ENCODE measurements at places on chromosomes 6 and 20.

GRCh38 chr6:106085692-106085983 lies 498 bp upstream of the PRDM1 start:
- DNase-seq: no peak

GRCh38 chr6:11491596-11492463 lies 45.7 kb upstream of the TMEM170B start:
- DNase-seq: no peak

DNA sequence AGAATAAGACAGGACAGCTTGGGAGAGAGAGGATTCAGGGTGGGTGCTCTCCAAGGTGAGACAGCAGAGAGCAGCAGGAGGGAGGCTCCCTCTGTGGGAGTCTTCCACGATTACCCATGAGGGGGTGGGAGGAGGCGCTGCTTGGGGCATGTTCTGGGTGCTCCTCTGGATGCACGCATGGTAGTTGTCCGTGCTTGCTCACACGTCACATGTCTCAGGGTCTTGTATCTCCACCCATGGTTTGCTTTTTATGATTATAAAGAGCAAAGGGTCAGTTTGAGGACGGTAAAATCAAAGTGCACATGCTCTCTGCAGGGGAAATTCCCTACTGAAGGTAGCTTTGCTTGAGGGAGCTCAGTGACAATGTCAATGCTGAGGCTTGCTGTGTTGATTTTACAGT lies 338.4 kb downstream of the THBS2 start:
- DNase-seq: no peak

DNA sequence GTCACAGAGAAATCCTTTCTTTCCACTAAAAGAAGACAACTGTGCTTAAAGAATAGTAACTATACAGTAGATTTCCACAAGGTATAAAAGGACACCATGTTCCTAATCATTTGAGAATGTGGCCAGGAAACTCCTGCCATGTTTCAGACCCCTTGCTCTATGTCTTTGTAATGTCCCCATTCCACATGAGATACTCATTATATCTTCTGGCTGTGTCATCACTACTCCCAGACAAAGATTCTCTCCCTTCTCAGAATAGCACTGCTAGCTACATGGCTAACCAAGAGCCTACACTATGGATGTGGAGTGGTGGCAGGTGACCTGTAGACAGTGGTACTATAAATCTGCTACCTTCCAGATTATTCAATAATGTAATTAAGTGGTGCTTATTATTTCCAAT lies 218.1 kb upstream of the MCHR2 start:
- DNase-seq: no peak

DNA sequence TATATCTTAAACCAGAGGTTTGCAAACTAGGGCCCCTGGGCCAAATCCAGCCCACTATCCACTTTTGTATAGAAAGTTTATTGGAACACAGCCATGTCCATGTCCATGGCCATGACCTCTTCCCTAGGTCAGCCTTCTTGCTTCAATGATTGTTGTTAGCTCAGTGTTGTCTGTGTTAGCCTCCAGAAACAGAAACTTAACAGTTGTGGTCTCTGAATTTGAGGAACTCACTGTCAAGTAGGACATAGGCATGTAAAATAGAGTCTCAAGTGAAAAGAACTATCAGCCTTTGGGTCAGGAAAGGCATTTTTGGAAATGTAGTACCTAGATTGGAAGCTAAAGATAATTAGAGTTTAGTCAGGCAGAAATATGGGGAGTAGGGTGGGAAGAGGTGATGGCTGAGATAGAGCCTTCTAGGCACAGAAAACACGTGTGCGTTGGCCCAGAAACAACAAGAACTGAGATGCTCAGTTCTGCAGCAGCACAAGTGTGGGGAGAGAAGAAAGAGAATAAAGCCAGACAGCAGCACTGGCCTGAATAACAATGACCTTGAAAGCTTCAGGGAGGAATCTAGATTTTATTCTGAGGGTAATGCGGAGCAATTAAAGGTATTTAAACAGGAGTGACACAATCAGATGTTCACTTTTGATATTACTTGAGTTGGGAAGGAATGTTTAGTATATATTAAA lies 87.0 kb upstream of the OLIG3 start:
- DNase-seq: no peak

- no peak for DNase-seq
These were observed 109.8 kb downstream of the HFE start for GRCh38 chr6:26196846-26197635.

DNA sequence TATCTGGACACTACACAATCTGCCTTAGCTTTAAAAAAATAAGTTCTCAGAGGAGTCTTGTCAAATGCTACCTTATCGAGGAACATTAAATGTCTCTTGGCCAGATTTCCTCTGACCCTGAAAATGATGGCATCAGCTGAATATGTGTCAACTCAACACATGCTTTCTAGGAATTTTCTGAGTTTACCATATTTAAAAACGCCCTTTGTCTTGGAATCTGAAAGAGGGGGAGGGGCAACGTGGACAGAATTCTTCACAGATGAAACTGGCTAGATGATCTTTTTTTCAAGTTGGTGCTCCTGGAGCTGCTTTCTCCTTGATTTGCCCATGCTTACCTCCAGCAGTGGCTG lies 5.1 kb downstream of the SOX4 start:
- DNase-seq: no peak

DNA sequence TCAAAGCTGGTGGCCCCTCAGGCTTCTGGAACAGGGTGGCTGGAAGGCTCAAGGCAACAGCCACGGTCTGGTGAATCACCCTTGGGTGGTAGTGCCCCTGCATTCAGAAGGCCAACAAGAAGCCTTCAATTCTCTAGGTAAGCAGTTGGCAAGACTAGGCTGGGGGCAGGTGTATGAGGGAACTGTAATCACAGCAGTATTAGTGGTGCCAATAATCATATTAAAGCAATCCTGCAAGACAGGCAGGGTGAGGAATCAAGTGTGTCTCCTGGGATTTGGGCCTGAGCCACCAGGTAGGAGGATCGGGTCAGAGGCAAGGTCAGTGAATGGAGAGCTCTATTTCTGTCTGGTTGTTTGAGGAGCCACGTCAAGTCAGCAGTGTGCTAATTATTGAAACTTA lies 24.9 kb upstream of the SCUBE3 start:
- DNase-seq: no peak

DNA sequence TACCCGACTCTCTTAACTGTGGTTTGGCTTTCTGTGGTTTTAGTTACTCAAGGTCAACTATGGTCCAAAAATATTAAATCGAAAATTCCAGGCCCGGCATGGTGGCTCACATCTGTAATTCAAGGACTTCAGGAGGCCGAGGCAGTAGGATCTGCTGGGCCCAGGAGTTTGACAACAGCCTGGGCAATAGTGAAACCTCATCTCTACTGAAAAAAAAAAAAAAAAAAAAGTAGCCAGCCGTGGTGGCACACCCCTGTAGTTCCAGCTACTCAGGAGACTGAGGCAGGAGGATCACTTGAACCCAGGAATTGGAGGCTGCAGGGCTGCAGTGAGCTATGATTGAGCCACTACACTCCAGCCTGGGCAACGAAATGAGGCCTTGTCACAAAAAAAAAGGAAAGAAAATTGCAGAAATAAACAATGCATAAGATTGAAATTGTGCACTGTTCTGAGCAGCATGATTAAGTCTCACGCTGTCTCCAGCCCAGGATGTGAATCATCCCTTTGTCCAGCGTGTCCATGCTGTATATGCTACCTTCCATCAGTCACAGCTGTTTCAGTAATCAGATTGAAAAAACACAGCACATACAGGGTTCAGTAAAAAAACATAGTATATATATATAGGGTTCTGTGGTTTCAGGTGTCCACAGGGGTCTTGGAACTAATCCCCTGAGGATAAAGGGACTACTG lies 40.7 kb downstream of the RGS17 start:
- no peak for DNase-seq

GRCh38 chr6:131937703-131938631 lies 13.2 kb downstream of the CCN2 start:
- no peak for DNase-seq

DNA sequence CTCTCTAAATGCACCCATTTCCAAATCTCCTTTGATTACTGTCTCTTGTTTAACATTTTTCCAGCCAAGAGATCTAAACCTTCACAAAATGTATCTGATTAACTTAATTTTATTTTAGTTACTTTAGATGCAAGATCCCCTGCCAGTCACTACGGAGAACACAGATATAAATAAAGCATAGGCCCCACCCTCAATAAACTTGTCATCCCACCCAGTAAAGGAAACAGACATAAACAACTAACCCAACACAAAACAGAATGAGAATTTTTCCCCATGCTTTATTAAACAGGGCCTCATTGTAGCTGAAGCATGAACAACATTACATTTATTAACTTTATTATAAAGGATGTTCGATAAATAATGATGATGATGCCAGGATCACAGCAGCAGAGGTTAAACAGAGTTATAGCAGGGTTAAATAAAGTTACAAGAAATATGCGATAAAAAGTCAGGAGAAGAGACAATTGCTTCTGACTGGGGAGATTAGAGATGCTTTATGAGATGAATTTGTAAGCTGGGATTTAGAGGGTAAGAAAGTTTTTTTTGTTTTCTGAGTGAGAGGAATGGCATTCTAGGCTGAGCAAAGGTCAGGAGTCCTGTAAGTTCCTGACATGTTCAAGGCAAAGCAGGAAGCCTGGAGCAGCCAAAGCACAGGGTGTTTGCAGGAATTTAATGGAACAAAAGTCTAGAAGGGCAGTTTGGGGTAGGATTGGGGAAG lies 41.1 kb downstream of the TFAP2A start:
- no peak for DNase-seq

DNA sequence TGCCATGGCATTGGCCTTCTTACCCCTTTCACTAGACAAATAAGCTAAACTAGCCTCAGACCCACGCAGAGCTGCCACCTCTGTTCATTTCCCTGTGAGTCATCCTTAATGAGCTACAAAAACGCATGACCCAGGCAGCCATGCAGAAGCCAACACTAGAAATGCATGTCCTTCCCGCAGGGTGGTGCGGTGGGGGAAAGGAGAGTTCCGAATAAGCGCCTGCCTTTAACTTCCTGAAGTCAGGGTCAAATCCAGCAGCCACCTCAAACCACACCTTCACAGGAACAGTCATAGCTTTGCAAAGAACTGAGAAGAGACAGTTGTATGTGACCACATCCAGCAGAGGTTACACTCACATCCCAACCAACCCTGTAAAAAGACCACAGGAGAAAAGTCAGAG lies 40.4 kb downstream of the IRF4 start:
- DNase-seq: no peak

DNA sequence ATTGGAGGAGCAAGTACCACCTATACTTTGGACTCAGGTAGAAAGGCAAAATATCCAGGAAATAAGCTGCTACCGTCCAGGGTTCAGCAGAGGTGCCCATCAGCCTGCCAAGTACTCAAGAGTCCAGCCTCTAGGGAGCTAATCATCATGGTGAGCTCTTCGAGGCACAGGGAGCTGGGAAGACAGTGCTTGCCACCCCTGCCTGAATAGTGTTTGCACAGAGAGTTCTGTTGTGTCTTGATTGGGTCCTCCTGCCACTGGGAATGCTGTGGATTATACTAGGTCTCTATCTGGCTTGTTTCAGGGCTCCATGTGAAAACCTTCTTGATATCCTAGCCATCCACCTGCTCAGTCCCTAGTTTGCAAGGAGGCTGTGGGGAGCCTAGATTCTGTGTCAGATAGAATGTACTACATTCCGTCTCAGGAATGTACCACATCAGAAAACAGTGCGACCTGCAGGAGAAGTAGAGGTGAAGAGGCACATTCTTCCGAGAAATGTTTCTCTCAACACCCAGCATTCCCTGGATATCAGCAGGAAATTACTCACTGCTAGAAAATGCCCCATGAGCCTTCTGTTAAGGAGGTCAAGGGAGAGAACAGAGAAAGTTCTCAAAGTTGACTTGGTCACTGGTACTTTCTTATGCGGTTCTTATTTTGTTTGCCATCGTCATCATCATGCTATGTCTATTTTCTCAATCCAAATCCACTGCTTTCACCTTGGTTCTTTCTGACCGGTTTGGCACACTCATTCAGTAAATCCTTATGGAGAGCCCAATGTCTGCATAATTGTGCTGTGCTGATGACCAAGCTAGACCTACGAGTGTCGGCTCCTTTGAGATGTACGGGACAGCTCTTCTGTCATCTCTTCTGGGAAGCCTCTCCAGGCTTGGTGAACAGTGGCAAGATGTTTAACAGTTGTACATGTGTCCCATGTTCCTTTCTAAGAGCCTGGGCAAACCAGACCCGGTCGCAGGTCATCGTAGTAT lies 30.7 kb downstream of the PTPN1 start:
- DNase-seq: no peak

DNA sequence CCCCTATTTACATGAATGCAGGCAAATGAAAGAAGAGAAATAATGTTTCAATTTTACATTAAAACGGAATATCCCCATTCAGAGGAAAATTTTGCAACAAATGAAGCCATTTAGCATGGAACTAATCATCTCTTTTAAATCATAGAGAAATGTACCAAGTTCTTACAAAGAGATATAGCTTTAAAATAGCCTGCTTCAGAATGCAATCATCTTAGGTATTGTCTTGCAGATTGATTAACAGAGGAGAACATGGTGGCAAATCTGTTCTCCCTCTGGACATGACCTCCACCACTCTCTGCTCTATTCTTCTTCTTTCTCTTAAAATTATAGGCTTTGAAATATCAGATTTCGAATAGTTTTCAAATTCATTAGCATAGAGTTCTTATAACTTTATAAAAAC lies 155.7 kb upstream of the DTNBP1 start:
- DNase-seq: no peak

DNA sequence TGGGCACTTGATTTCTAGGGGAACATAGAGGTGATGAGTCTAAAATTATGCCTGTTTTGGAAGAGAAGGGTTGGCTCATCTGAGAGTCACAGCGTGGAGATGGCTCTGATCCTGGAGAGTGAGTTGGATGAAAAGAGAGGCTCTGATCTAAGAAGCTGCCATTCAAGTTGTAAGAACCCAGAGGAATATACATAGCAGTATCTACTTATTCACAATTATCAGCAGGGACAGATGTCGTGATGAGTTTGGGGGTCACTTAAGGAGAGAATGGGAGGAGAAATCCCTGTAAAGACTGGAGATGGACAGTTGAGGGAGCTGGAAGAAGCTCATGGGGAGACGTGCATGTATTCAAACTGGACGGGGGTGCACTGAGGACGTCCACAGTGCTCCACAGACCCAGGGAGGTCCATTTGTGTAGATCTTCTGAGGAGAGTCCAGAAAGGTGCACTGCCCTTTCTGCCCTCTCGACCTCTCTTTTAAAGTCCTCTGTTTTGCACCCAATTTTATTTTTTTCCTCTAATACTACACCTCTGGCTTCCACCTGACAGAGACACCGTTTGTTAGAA lies 124.7 kb upstream of the SSTR4 start:
- DNase-seq: no peak

GRCh38 chr6:110646951-110647910 lies 168.0 kb downstream of the CDK19 start:
- DNase-seq: no peak
